ENCODE measurements at places on chromosomes 5 and 9.

DNA sequence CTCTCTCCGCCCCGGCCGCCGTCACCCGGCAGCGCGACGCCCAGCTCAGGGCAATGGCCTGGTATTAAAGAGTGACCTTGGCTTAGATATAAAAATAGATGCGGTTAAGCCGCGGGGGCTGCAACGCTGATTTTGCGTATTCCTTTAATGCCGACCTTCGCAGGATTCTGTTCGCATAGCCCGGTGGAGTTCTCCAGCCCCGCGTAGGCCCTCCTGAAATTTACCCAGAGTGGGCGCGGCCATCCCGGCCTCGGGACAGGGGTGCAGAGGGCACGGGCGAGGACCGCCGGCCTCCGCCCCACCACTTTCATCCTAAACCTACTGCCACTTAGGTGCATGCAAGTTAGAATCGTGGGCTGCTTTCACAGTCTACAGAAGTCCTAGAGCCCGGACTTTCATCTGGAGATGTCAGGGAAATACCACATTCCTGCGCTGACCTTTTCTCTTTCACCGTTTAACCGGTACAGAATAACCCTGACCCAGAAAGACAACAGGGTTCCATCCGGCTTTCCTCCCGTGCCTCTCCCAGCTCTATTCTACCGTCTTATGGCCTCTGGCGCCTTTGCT is 492 bp upstream of the FAM169A start:
- DNase-seq = no peak

GRCh38 chr9:12643686-12644085 is 49.5 kb upstream of the TYRP1 start:
- DNase-seq = no peak

GRCh38 chr9:106074006-106074405 is 379.7 kb downstream of the TMEM38B start:
- DNase-seq = no peak

GRCh38 chr5:178573216-178573615 is 17.0 kb downstream of the COL23A1 start:
- no peak for DNase-seq

DNA sequence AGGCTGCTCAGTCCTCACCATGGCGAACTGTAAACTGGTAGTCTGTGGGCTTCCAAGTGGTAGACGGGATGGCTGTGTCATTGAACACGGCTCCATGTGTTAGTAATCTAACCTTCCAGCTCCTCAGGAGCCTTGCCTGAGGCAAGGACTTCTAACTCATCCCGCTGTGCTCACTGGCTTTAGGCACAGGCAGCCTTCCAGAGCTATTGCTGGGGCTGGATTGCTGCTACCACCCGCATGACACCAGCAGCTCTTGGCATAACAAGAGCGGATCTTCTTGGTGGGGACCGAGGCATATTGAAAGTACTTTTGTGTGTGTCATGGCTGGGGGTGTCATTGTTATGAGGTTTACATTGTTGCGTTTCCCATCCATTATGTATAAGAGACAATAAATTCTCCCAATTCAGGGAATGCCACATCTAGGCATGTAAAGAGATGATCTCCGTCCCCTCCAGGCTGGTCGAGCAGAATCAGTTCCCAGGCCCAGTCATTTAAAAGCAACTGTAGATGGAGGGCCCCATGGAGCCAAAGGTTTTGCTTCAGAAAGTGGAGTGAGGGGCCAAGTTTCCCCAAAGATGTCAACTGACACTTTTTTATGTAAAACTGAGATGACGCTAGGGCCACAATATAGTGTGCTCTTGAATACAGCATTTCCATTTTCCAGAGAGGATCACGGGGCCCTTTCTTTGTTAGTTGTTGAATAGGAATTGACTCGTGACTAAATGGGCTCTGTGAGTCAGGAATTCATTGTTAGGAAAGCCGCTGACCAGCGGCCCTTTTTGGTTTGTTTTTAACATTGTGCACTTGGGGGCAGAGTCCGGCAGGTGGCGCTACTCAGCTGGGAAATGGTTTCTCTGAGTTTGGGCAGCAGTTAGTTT is 759.5 kb downstream of the TAF11L14 start:
- DNase-seq = peak; percentile 41

DNA sequence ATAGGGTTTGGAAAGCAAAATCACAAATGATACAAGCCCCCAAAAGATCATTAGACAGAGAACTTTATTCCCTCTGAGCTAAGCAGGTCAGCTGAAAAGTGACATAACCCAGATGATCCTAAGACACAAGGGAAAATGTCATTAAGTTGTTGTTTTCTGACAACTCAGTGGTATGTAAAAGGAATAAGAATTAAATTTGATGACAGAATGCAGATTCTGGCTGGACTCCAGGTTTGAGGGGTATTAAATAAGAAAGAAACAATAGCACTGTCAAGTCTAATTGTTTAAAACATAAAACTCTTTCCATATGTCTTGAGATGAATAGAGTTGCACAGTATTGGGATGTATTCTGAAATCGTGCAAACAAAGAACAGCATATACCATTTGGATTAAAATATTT is 429.9 kb downstream of the CAAP1 start:
- DNase-seq = no peak

DNA sequence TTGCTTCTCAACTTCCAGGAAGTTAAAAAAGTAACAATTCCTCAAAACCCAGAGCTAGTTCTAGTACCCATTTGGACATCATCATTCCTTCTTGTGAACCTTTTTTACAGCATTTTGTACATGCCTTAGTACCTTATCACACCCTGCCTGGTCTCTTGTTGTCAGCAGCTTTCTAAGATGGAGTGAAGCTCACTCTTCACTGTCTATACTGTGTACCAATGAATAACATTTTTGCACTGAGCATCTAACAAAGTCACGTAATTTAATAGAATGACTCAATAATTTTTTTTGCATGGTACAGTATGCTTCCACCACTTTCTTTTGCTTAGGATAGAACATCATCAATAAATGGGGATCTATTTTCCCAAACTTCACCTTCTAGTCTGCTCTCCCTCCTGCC is 29.8 kb downstream of the ALDH1A1 start:
- no peak for DNase-seq

- DNase-seq = no peak
Observed at GRCh38 chr9:31730398-31730797, 654.0 kb upstream of the ACO1 start.

- DNase-seq = no peak
Observed at GRCh38 chr9:33202018-33202417, 34.9 kb upstream of the B4GALT1 start.

DNA sequence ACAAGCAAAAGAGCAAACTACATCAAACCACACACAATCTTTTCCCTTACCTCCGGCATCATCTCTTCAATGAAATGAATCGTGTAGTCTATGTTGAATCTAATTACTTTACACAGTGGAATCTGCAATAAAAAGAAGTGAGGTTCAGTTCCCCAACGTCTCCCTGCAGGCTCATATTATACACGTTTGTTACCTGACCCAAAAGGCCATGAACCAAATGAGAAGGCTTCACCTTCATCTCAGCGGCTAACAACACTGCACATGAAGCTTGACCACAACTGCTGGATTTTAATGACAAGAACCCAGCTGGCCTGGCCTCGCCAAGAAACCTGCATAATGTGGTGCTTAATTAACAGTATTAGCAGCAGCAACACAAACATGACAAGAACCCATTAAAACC is 45.5 kb downstream of the DROSHA start:
- no peak for DNase-seq

DNA sequence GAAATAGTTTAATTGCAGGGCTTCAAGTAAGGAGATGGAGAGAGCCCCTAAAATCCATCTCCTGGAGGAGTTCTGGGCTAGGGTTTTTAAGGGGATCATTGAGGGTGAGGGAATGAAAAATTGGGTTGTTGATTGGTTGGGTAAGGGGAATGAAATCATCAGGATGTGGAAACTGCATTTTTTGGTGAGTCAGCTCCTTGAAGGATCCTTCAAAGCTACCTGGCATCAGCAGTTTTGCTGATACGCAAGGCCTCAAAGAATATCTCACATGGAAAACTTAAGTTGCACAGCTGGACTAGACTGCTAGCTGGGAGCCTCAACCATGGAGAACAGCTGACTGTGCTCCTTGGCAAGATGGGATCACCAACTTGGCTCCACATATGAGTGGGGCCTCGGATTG is 136.7 kb downstream of the FGF10 start:
- no peak for DNase-seq

- DNase-seq = peak; percentile 86
Observed at GRCh38 chr5:151078490-151079262, 2.2 kb downstream of the TNIP1 start.

- no peak for DNase-seq
Observed at GRCh38 chr5:133249593-133249992, 197.8 kb downstream of the HSPA4 start.

DNA sequence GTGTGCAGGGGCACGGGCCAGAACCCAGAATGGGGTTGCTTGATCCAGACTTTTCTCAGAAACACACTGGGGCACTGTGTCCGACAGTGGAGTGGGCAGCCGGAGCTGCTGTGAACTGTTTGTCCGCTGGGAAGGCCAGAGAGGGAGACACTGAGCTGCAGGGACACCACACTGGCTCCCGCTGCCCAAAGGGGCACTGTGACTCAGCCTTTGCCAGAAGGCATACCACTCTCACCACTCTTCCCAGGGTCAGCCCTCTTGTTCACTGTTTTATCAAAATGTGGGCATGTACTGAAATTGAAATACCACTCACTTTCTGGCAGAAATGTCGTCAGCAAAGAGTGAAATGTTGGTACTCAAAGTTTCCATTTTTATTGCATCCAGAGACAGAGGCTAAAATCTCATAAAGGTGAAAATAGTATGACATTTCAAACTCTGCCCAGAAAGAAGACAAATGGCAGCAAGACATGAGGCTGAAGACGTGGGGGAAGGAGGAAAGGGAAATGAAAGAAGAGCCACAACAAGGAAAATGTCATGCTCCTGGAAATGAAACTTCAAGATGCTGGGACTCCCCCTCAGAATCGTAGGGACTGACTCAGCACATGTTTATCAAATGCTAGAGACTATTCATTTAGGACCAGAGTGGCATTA is 4.5 kb upstream of the IL7R start:
- peak; percentile 62 for DNase-seq

DNA sequence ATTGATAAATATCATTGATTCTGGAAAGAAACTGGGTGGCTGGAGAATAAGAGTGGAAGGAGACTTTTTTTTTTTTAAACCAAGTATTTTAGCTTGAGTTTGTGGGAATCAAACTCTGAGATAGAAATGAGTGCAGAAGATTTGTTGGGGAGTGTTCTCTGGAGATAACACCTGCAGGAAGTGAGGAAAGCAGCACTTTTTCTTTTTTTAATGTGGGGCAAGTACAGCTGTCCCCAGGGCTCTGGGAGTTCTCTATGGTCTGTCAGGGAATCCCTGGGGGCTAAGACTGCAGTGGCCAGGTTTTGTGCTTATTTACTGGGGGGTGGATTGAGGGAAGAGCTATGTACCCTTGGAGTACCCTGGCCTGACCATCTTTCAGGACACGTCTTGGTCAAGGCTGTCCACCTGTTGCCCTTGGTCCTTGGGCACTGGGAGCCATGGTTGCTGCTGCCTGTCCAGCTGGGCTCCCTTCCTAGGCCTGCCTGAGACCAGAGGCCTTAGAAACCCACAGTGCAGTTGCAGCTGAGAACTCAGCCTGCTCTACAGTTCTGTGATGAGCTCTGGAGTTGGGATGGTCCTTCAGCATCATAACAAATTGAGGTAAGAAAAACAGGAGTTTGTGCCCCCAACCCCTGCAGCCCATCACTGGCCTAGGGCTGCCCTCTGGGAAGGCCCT is 85.8 kb downstream of the PHAX start:
- no peak for DNase-seq

DNA sequence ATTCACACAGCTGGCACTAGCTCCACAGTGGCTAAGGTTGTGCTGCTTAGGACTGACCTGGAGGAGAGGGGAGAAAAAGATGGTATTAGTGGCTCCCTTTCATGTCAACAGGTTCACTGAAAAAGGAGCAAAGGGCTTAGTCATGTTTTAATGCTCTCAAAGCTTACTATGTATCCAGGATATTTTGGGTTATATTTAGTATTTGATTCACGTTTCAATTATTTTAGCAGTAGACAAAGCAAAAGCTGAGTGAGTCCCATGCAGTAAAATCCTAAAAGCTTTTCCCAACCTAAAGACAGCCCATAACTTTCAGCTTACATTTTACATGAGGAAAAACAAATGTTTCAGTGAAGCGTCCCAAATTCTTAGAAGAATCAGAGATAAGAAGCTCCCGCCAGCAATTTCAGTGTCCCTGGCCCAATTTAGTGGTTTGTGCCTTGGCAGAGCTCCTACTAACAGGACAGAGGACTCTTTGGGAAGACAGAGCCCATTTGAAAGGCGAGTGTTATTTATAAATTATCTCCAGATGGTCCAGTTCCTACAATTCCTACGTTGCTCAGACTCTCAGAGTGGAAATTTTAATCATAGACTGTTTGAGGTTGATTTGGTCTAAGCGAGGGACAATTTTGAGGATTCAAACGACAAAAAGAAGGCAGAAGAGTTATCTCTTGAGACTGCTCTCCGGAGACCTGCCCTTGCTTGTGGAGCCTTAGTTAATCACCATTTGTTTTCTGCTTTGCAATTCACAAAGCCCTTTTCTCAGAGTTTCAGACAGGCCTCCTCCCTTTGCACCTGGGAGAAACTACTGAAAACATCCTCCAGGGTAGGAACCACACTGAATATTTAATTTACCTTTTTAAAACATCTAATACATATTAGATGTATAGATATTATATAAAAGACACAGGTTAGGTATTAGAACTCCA is 225.0 kb upstream of the ANKRD55 start:
- DNase-seq = no peak

DNA sequence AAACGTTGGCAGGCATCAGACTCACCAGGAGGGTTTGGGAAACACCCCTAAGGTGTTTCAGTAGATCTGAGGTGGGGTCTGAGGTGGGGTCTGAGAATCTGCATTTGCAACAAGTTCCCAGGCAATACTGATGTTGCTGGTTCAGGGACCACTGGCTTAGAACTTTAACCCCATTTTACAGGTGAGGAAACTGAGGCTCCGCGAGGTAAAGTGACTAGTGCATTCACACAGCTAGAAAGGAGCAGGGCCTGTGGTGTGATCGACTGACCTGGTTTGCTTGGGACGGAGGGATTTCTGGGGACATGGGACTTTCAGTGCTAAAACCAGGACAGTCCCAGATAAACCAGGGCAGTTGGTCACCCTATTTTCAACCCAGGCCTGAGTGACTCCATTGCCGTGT is 81.4 kb upstream of the ZNF618 start:
- DNase-seq = no peak

DNA sequence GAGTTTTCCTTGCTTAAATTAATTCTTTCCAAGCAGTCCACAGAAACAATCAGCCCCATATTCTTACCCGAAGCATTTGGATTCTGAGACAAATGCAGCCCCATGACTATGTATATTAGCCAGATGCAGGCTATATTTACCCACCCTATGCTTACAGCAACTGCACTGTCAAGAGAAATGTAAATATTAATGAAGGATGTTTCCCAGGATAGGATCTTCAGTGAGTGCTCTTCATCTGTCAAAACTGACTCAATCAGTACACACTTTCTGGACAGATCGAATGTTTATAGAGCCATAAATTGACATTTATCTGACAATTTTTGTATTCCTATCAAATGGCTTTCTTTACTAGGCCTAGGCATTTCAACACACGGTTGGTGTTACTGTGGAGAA is 725.3 kb upstream of the SEMA6A start:
- DNase-seq = no peak
